ENCODE measurements at places on chromosomes 2 and 18.

DNA sequence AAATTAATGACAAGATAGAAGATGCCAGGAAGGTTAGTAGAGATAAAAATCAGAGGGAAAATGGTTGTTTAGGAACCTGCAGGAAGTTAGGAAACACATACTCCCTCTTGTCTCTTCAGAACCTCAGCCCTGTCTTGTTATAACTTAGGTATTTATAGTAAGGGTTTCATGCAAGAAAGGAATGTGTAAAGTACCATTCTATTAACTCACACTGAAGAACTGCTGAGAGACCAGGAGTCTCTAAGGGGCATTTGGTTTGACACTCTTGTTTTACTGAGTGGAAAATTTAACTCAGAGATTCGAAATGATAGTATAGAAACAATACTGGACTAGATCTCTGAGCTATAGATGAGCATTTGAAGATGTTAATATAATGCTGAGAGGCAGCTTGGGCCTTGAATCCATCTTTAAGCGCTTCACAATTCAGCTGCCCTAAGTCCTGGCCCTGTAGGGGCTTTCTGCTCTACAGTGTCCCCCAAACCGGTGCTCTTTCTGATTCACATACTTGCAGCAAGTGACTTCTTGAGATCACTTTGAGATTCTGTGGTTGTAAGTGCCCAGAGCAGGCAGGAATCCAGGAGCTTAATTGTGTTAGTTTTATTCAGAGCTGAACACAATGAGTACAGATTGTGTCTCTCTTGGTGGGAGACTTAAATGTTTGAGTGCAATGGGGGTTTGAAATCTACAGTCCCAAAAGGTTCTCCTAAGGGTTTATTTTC, 235.0 kb upstream of the RGPD4 start:
- H3K4me3 ChIP-seq: no peak overlapping the region
- H3K27me3 ChIP-seq: no peaks in the 10 kb centered on the region
- DNase-seq: no peak
- no peaks in the 10 kb centered on the region for H3K4me1 ChIP-seq
- H3K27ac ChIP-seq: no peak overlapping the region

- H3K36me3 ChIP-seq: no peaks in the 10 kb centered on the region
- H3K4me1 ChIP-seq: peaks cover 4% of the 10 kb centered on the region
- peak; percentile 71 for DNase-seq
Measured at GRCh38 chr18:80109676-80110078, 615 bp downstream of the ADNP2 start.

DNA sequence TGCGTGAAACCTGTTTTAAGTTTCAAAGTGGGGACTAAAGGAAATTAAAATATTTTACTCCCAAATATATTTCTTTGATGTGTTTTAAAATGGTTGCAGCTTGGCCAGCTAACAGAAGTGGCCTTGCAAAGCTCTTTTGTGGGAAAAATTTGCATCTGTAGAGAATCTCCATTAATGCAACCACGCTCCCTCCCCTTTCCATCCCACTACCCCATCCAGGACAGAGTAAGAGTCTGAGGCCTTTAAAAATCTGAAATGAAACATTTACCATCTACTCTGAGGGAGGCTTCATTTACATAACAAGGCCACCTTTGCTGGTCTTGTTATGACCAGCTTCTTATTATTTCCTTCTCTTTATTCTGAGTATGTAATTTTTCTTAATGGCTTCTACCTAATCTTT, 63.5 kb downstream of the STAT4 start:
- 0 out of 2 replicates have a peak overlapping the region, but pooled peaks have one; percentile 5 for H3K4me3 ChIP-seq
- no peaks in the 10 kb centered on the region for H3K36me3 ChIP-seq
- no peaks in the 10 kb centered on the region for H3K27me3 ChIP-seq
- DNase-seq: no peak
- no peak overlapping the region for H3K27ac ChIP-seq
- H3K4me1 ChIP-seq: no peaks in the 10 kb centered on the region

DNA sequence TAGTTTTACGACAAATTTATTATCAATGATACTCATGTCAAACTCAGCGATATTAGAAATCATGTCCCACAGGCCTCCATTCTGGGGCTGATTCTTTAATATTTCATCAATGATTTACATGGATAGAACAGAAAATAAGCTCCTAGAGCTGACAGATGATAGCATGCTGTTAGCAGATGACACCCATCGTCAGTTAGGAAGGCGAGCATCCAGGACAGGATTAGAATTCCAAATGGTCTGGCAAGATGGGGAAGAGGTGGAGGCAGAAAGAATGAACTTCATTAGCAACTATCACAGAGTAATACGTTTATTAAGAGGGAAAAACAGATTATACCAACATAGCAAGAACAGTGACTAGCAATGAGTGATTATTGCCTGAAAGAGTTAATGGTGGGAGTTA, 46.2 kb upstream of the ACVR1 start:
- H3K27me3 ChIP-seq: no peaks in the 10 kb centered on the region
- H3K27ac ChIP-seq: no peak overlapping the region
- no peak overlapping the region for H3K4me3 ChIP-seq
- no peaks in the 10 kb centered on the region for H3K36me3 ChIP-seq
- H3K4me1 ChIP-seq: no peaks in the 10 kb centered on the region

GRCh38 chr2:111698743-111699554, 185.0 kb downstream of the ANAPC1 start:
- H3K4me1 ChIP-seq: peaks cover 5% of the 10 kb centered on the region
- no peak for DNase-seq
- 0 out of 2 replicates have a peak, but pooled peaks cover 4% of the 10 kb centered on the region for H3K27me3 ChIP-seq

DNA sequence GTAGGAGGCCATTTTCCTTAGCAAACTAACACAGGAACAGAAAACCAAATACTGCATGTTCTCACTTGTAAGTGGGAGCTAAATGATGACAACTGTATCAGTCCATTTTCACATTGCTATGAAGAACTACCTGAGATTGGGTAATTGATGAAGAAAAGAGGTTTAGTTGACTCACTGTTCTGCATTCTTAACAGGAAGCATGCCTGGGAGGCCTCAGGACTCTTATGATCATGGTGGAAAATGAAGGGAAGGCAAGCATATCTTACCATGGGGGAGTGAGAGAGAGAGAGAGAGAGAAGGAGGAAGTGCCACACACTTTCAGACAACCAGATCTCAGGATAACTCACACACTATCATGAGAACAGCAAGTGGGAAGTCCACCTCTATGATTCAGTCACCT, 105.3 kb downstream of the PARD3B start:
- H3K27ac ChIP-seq: no peak overlapping the region
- no peak for DNase-seq
- no peak overlapping the region for H3K4me3 ChIP-seq
- H3K27me3 ChIP-seq: peaks cover 1% of the 10 kb centered on the region
- no peaks in the 10 kb centered on the region for H3K4me1 ChIP-seq

DNA sequence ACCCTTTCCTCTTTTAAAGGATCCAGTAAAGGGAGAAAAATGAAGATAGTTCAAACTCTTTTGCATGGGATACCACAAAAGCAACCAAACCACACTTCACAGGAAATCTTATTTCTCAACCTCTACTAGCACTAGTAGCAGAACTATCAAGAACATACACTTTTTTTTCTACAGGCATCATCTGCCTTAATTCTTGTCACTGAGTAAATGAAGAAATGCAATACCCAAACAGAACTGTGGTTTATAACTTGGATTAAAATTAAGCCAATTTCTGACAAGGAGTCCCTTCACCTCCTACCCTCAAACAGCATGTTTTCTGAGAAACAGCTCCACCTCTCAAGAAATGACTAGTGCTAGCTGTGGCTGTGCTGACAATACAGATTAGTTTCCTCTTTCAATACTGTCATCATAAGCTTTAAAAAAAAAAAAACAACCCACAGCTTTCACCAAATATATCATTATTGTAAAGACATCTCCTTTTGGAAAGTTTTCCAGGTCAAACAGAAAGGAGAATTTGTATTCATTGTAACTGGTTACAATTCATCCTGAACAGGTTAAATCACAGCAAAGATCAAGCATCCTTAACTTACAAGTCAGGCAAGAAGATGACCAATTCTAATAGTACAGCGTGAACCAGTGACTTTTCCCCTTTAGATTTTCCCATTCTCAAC, 44.4 kb downstream of the PTPN2 start:
- H3K27me3 ChIP-seq: no peaks in the 10 kb centered on the region
- no peaks in the 10 kb centered on the region for H3K36me3 ChIP-seq
- DNase-seq: no peak
- peaks cover 7% of the 10 kb centered on the region for H3K4me1 ChIP-seq

DNA sequence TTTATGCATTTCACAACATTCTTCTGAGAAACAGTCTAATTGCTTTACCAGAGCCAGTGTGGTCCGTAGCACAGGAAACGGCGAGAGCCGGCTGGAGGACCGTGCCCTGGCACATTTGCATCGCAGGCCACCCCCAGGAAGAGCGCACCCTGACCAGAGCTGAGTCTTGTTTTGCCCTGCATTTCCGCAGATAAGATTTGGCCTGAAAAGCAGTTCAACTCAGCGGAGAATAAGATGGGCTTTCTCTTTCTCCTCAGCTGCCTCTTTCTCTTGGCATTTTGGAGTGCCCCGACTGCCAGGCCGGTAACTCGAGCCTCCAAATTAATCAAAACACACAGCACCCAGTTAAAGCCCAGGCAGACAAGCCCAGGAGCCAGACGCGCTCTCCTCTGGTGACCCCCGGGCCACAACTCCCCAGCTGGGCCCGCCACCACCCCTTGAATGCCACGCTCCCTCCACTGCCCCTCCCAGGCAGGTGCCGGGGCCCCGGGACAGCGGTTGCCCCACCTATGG, 464 bp downstream of the COL4A4 start:
- no peak for DNase-seq
- H3K27ac ChIP-seq: no peak overlapping the region
- H3K27me3 ChIP-seq: peaks cover 5% of the 10 kb centered on the region
- peak overlapping the region; percentile 55 for H3K4me3 ChIP-seq
- H3K4me1 ChIP-seq: peaks cover 1% of the 10 kb centered on the region

- no peaks in the 10 kb centered on the region for H3K4me1 ChIP-seq
- no peak for DNase-seq
- H3K4me3 ChIP-seq: no peak overlapping the region
- H3K36me3 ChIP-seq: no peaks in the 10 kb centered on the region
- H3K27ac ChIP-seq: no peak overlapping the region
- no peaks in the 10 kb centered on the region for H3K27me3 ChIP-seq
Measured at GRCh38 chr2:85900366-85900765, 11.6 kb upstream of the ST3GAL5 start.

GRCh38 chr2:40935349-40935748, 483.5 kb upstream of the SLC8A1 start:
- H3K27me3 ChIP-seq: no peaks in the 10 kb centered on the region
- DNase-seq: no peak
- H3K4me3 ChIP-seq: no peak overlapping the region
- no peak overlapping the region for H3K27ac ChIP-seq
- no peaks in the 10 kb centered on the region for H3K4me1 ChIP-seq
- H3K36me3 ChIP-seq: no peaks in the 10 kb centered on the region

GRCh38 chr2:17911491-17912260, 33.2 kb downstream of the KCNS3 start:
- no peaks in the 10 kb centered on the region for H3K36me3 ChIP-seq
- no peaks in the 10 kb centered on the region for H3K27me3 ChIP-seq

DNA sequence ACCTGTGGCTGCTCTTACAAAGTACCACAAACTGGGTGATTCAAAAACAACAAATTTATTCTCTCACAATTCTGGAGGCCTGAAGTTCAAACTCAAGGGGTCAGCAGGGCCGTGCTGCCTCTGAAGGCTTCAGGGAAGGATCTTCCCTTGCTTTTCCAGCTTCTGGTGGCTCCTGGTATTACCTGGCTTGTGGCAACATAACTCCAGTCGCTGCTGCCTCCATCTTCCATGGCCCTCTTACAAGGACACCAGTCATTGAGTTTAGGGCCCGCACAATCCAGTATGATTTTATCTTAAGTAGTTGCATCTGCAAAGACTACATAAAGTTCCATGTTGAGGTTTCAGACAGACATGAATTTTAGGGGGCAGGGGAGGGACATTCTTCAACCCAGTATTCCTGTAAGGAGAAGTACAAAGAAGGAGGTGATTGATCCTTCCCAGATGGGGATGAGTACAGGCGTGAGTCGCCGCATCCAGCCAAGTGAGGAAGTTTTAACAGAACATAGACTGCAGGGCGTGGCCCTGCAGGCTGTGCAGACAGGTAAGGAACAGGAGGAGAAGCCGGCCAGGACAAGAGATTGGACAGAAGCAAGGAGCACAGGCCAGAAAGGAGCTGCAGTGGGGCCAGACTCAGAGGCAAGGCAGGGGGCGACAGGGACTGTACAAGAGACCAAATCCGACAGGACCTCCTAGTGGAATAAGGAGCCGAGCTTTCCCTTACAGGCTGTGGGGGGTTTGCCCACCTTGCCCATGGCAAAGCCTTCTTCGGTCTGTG, 44.4 kb upstream of the BZW1 start:
- H3K36me3 ChIP-seq: no peaks in the 10 kb centered on the region
- H3K4me1 ChIP-seq: no peaks in the 10 kb centered on the region
- no peaks in the 10 kb centered on the region for H3K27me3 ChIP-seq

DNA sequence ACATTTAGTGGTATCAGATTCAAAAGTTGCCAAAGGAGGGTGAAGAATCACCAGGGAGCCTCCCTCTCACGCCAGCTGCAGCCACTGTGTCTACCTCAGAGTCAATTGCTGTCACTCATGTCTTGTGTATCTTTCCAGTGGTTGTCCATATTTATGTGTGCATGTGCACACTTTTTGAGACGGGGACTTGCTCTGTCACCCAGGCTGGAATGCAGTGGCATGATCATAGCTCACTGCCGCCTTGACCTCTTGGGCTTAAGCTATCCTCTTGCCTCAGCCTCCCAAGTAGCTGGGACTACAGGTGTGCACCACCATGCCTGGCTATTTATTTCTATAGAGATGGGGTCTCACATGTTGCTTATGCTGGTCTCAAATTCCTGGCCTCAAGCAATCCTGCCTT, 4.0 kb downstream of the MOCOS start:
- peaks cover 3% of the 10 kb centered on the region for H3K4me1 ChIP-seq
- H3K27me3 ChIP-seq: peaks cover 11% of the 10 kb centered on the region
- no peak overlapping the region for H3K27ac ChIP-seq
- no peaks in the 10 kb centered on the region for H3K36me3 ChIP-seq

- H3K27me3 ChIP-seq: no peaks in the 10 kb centered on the region
- H3K36me3 ChIP-seq: no peaks in the 10 kb centered on the region
- no peak overlapping the region for H3K4me3 ChIP-seq
- no peak overlapping the region for H3K27ac ChIP-seq
- DNase-seq: no peak
- H3K4me1 ChIP-seq: no peaks in the 10 kb centered on the region
Measured at GRCh38 chr18:42229211-42230210, 274.5 kb downstream of the PIK3C3 start.

GRCh38 chr2:131035826-131036231, 57.4 kb downstream of the FAM168B start:
- H3K4me3 ChIP-seq: peak overlapping the region; percentile 51
- no peaks in the 10 kb centered on the region for H3K36me3 ChIP-seq
- H3K4me1 ChIP-seq: peaks cover 3% of the 10 kb centered on the region
- no peak overlapping the region for H3K27ac ChIP-seq

DNA sequence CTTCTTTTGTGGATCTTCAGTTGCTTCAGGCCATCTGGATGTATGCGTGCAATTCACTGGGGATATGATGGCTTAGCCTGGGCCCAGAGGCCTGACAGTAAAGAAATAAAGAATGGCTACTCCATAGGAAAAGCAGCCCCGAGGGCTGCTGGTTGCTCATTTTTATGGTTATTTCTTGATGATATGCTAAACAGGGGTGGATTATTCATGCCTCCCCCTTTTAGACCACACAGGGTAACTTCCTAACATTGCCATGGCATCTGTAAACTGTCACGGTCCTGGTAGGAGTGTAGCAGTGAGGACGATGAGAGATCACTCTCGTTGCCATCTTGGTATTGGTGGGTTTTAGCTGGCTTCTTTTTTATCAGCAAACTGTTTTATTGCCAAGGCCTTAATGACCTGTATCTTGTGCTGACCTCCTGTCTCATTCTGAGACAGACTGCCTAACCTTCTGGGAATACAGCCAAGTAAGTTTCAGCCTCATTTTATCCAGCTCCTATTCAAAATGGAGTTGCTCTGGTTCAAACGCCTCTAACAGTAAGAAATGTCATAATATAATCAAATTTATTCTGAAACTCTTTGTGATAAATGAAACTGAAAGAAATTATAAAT, 60.5 kb downstream of the DSEL start:
- H3K4me1 ChIP-seq: no peaks in the 10 kb centered on the region
- H3K36me3 ChIP-seq: no peaks in the 10 kb centered on the region
- no peak overlapping the region for H3K4me3 ChIP-seq
- no peaks in the 10 kb centered on the region for H3K27me3 ChIP-seq
- H3K27ac ChIP-seq: no peak overlapping the region

Data from H1 (cell line).